ENCODE measurements at places on chromosomes 5 and 9.

DNA sequence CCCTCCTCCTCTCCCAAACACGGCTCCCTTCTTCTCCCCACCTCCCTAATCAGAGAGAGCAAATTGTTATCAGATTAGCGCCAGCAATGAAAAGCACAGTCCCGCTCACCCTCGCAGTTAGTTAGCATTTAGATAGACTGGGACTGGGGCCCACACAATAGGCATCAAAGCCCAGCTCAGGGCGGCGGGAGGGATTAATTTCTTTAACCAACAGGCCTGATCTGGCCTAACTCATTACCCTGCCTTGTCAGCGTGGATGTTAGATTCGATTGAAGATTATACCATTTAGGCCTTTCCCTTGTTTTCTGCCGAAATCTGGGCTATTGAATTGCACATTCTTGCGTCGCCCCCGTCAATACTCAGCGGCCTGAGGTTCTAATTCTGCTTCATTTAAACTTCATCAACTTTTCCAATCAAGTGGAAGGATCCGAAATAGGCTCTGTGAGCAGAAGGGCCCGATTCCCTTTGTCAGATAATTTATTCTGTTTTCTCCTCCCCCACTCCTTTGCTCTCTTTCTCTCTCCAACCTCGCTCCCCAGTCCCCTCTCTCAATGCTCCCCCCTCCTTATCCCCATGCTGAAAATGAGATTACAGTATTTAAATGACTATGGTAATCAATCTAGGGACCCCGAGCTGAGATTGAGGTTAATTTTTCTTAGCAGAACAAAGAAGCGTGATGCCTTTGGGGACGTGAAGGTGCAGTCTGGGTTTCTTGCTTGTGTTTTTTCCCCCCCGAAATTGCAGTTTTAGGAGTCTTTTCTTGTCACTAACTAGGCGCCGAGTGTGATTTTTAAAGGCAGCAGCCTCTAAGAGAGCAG, 15.1 kb downstream of the CFAP77 start:
- no peak for DNase-seq

GRCh38 chr9:16524078-16524477, 346.4 kb downstream of the BNC2 start:
- DNase-seq = no peak

- no peak for DNase-seq
Measured at GRCh38 chr5:177545487-177546257, 8.7 kb downstream of the FAM193B start.

GRCh38 chr9:79015951-79016350, 555.8 kb upstream of the TLE4 start:
- DNase-seq = no peak

All from HepG2 (cell line).